ENCODE measurements at places on chromosomes 5 and 9. TPM values are rescaled to one million over a fixed set of nuclear protein-coding genes. Genes with fewer than 3 reads are reported as not detected.

The TMEM8B gene
- total RNA-seq, result 2.1 TPM

The ZNF782 gene
- total RNA-seq, result 1.5 TPM

The IRX2 gene
- not detected for total RNA-seq

The DMRT3 gene
- not detected for total RNA-seq

The PCDHGA8 gene
- 0.74 TPM for total RNA-seq

The CDH10 gene
- 2.5 TPM for total RNA-seq

The PCDHB7 gene
- total RNA-seq, result 6.9 TPM

The C5orf52 gene
- total RNA-seq, result not detected

The TAF11L3 gene
- not detected for total RNA-seq

The CER1 gene
- not detected for total RNA-seq

The FGD3 gene
- total RNA-seq, result not detected

The PCDHB6 gene
- total RNA-seq, result 3.6 TPM

DNA sequence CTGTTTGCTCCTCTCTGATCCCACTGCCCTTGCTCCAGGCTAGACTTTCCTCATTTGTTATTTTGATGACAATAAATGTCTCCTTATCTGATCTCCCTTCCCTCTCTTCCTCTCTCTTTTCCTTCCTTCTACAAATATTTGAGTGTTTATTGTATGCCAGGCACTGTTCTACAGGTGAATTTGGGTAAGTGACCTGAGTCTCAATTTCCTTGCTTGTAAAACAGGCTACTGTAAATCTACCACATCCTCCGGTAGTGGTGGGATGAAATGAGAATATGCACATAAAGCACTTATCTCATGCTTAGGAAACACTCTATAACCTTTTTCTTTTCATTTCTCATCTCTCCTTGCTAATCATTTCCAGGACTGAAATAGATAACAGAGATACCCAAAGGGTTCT, 86.4 kb downstream of the HMHB1 start:
- DNase-seq, result no peak

GRCh38 chr9:134396258-134396742, 70.0 kb downstream of the RXRA start:
- no peak for DNase-seq

- DNase-seq, result no peak
Measured at GRCh38 chr5:138635265-138635664, 60.1 kb upstream of the HSPA9 start.

DNA sequence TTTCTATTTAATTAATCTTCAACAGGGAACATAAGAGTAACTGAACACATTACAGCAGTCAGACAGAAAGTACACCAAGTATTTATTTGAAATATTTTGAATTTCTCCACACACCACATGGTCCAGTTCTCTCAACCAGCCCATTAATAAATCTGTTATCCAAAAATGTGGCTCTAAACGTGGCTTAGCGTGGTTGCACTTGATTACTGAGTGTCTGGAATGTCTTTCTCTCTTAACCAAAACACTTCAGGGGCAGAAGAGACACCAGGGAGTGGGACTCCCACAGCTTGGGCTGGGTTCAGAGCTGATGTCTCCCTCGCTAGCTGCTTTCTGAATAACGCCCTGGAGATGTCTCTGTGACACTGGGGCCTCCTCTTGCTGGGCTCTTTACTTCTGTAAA, 52.6 kb upstream of the FANCC start:
- DNase-seq, result no peak

- DNase-seq, result peak; percentile 6
Measured at GRCh38 chr5:83322273-83322924, 149.1 kb upstream of the VCAN start.

DNA sequence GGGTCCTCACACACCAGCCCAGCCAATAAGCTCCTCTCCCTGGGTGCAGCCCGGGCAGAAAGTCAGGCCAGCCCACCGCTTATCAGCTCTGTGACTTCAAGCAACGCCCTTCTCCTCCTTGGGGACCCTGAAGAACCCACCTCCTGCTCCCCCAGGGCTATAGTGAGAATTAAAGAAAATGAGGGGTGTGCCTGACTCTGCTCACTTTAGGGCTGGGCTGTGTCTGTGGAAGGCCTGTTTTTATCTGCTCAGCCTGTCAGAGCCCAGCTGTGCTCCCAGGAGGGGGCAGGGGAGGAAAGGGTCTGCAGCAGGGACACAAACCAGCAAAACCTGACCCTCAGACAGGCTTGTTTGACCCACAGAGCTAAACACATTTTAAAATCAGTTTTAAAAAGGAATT, 3.9 kb downstream of the GPRIN1 start:
- no peak for DNase-seq

Data from H4 (cell line).